Posterior cingulate gyrus (tissue), 11 donors: ENCODE measurements at places on chromosomes 3 and 15.

- peak; percentile 59 for DNase-seq
These were observed 43.6 kb downstream of the RLBP1 start for GRCh38 chr15:89177633-89178306.

DNA sequence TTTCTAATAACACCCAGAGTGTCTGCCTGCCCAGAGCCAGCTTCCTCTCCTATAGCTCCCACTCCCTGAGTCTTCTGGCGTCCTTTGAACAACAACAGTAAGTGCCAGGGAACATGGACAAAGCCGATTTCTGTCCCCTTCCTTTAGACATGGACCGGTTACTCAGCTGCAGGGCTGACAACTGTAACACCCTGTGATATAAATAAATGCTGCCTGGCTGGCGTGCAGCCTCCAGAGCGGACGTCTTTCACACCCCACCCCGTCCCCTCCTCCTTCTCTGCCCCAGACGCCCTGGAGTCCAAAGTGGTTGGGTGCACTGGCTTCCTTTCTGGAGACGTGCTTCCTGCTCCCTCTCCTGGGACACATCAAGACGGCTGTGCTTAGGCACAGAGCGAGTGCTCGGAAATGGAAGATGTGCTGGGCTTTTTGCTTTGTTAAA, 281.9 kb upstream of the LRRFIP2 start:
- DNase-seq: peak; percentile 31

GRCh38 chr15:98773616-98774015, 125.3 kb downstream of the IGF1R start:
- no peak for DNase-seq

GRCh38 chr3:9380014-9380413, 17.2 kb downstream of the THUMPD3 start:
- no peak for DNase-seq

DNA sequence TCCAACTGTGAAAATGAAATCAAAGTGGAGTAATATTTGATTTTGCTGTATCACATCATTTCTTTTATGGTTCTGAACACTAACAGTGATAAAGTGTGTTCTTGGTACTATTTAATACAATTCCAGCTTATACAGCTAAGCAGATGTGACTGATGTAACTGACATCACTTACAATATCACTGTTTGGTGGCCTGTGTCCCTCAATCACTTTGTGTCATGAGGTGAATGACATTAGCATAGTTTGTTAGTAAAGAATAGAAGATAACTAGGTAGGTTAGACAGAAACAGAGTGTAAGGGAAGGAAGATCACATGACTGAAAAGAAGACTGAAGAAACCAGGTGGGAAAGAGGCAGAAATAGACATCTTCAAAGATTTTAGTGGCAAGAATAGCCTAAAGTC, 138.7 kb downstream of the AQP9 start:
- no peak for DNase-seq

DNA sequence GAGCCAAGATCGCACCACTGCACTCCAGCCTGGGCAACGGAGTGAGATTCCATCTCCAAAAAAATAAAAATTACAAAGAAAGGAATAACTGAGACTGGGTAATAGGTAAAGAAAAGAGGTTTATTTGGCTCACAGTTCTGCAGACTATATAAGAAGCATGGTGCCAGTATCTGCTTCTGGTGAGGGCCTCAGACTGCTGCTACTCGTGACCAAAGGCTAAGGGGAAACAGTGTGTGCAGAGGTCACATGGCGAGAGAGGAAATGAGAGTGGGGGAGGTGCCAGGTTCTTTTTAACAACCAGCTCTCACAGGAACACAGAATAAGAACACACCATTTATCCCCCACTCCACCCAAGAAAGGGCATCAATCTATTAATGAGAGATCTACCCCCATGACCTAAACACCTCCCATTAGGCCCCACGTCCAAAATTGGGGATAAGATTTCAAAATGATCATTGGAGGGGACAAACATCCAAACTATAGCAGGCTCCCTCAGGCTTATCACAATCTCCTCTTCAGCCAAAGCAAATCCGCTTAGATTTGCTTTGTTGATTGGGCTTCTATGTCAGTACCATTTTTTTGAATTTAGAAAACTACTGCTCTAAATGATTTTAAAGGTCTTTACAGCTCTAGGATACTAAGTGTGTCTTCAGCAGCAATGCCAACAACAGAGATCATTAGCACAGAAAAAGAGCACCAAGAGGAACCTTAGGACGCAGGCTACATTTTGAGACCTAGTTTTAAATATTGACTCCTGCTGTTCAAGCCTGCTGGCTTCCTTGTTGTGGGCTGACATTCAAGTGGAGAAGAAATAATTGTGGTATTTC, 84.2 kb upstream of the TBL1XR1 start:
- DNase-seq: no peak

DNA sequence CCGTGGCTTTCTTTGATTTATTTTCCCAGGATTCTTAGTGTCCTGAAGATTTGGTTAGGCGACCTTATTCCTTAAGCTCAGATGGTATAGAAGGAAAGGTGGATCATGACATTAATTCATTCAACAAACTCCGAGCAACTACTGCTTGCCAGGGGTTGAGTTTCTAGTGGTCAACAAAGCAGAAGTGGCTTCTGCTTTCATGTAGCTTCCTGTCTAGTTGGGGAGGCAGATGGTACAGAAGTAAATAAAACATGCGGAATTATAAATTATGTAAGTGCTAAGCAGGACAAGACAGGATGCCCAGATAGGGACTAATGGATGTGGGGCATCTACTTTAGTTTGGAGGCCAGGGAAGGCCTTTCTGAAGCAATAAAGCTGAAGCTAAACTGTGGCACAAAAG, 15.6 kb downstream of the EEFSEC start:
- no peak for DNase-seq

- no peak for DNase-seq
These were observed 252.7 kb downstream of the EPHA3 start for GRCh38 chr3:89360156-89360555.

DNA sequence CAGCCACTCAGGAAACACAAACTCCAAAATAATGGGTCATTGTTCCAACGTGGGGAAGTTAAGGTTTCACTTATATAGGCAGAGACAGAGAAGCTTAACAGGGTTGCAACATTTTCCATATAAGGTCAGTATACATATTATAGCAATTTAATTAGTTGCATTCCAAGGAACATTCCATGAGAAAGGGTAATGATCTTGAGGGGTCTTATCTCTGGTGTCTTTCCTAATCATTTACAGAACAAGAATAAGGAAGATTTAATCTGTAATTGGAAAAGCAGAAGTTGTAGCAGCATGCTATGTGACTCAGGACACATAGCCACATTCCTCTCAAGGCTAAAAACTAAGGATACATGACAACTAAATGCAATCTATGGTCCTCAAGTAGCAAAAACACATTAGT, 4.9 kb downstream of the MNS1 start:
- DNase-seq: no peak

GRCh38 chr15:54353726-54354125, 375.5 kb downstream of the UNC13C start:
- DNase-seq: no peak

DNA sequence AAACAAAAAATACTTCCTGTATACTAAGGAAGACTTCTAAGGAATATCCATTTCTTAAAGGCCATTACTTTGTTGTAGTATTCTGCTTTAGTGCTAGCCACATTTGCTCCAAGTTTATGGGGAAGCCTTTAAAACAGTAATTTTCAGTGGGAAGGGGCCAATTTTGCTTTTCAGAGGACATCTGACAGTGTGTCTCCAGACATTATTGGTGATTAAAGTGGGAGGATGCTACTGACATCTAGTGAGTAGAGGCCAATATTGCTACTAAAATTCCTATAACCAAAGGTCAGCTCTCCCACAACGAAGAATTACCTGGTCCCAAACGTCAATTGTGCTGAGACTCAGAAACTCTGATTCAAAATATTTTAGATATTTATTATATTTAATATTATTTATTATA, 24.8 kb downstream of the SLC28A2 start:
- DNase-seq: no peak

DNA sequence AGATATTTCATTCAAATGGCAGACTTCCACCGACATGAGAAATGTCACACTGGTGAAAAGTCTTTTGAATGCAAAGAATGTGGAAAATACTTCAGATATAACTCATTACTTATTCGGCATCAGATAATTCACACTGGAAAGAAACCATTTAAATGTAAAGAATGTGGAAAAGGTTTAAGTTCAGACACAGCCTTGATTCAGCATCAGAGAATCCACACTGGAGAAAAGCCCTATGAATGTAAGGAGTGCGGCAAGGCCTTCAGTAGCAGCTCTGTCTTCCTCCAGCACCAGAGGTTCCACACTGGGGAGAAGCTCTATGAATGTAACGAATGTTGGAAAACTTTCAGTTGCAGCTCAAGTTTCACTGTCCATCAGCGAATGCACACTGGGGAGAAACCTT, 8.6 kb upstream of the ZNF621 start:
- no peak for DNase-seq

- DNase-seq: no peak
These were observed 50.3 kb upstream of the SNRK start for GRCh38 chr3:43236008-43236407.
